Colonic mucosa (tissue), 4 donors: ENCODE measurements at places on chromosomes 6 and 20. TPM values are rescaled to one million over a fixed set of nuclear protein-coding genes. Genes with fewer than 3 reads are reported as not detected.

DNA sequence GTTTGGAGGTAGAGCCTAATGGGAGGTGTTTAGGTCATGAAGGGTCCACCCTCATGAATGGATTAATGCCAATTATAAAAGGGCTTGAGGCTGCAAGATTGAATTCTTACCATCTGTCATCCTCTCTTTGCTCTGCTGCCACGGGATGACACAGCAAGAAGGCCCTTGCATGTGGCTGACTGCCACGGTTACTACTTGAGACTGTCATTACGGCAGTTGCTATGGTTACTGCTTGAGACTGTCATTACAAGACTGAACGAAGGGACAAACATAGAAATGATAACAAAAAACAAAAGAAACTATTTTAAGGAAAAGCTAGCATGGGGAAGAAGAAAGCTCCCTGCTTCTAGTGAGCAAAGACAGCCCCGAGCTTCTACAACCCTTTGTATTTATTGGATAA lies 715.0 kb downstream of the TFAP2A start:
- H3K4me1 ChIP-seq = no peaks in the 10 kb centered on the region
- DNase-seq = no peak
- H3K27ac ChIP-seq = no peak overlapping the region

- no peaks in the 10 kb centered on the region for H3K27me3 ChIP-seq
- DNase-seq = no peak
- H3K36me3 ChIP-seq = no peaks in the 10 kb centered on the region
- H3K4me1 ChIP-seq = no peaks in the 10 kb centered on the region
Measured at GRCh38 chr20:61879303-61879620, 186.4 kb downstream of the TAF4 start.

GRCh38 chr6:156781861-156782631 lies 4.9 kb downstream of the ARID1B start:
- H3K36me3 ChIP-seq = no peaks in the 10 kb centered on the region
- no peak for DNase-seq
- no peaks in the 10 kb centered on the region for H3K4me1 ChIP-seq
- peak overlapping the region; percentile 19 for H3K4me3 ChIP-seq
- H3K27me3 ChIP-seq = no peaks in the 10 kb centered on the region
- H3K27ac ChIP-seq = peak overlapping the region; percentile 14

DNA sequence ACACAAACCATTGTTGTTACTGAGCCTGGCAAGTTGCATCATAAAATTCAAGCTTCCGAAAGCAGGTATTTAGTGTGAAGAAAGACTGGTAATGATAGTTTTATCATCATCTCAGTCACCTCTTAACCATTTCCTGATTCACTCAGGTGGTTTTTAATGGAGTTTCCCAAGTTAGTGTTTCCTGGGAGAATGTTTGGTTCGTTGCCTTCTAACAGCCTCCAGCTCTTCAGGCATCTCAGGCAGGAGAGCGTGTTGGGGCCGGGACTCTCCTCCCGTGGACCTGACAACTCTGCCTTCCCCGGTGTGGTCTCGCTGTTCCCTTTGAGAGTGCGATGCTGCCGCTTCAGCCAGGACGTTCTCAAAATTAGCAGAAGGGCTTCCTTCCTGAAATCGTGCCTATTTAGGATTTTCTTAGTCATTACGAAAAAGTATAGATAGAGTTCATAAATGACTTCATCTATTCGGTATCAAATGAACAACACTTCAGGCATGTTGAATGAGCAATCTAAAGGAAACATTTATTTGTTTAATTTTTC lies 105.0 kb upstream of the QKI start:
- DNase-seq = no peak
- no peaks in the 10 kb centered on the region for H3K36me3 ChIP-seq
- H3K27ac ChIP-seq = no peak overlapping the region
- no peaks in the 10 kb centered on the region for H3K4me1 ChIP-seq
- H3K4me3 ChIP-seq = no peak overlapping the region

Gene R3HDML
- not detected for total RNA-seq

Gene UTRN
- total RNA-seq = 72.7 TPM

Gene SLC22A7
- total RNA-seq = not detected

Gene GSTA2
- total RNA-seq = 0.22 TPM
